Activated T-cell treated with anti-CD3 and anti-CD28 coated beads, Interleukin-2, amount 50 U/mL, for 24 hours (primary cell): ENCODE measurements at places on chromosomes 1 and 21.

DNA sequence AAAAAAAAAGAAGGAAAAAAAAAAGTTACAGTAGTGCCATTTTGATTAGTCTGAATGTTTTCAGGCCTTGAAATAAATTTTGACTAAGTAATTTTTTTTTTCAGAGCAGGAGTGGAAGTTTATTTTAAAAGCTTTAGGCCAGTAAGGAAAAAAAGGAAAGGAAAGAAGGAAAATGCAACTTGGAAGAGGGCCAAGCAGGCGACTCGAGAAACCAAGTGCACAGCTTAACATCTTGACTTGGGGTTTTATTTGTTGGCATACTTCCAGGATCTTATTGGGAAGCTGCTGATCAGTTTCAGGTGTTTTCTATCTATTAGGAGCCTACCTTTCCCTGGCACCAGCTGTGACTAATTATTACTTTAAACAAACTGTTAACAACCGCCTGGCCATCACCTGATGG is 41.7 kb downstream of the ATF3 start:
- no peak overlapping the region for H3K4me3 ChIP-seq
- peaks cover 7% of the 10 kb centered on the region for H3K27me3 ChIP-seq
- H3K27ac ChIP-seq: no peak overlapping the region
- no peak for DNase-seq
- no peaks in the 10 kb centered on the region for H3K4me1 ChIP-seq
- H3K36me3 ChIP-seq: no peaks in the 10 kb centered on the region

GRCh38 chr1:197807216-197807615 is 31.9 kb upstream of the DENND1B start:
- H3K36me3 ChIP-seq: no peaks in the 10 kb centered on the region
- no peak overlapping the region for H3K27ac ChIP-seq
- no peaks in the 10 kb centered on the region for H3K27me3 ChIP-seq
- peaks cover 5% of the 10 kb centered on the region for H3K4me1 ChIP-seq
- DNase-seq: no peak
- H3K4me3 ChIP-seq: no peak overlapping the region

DNA sequence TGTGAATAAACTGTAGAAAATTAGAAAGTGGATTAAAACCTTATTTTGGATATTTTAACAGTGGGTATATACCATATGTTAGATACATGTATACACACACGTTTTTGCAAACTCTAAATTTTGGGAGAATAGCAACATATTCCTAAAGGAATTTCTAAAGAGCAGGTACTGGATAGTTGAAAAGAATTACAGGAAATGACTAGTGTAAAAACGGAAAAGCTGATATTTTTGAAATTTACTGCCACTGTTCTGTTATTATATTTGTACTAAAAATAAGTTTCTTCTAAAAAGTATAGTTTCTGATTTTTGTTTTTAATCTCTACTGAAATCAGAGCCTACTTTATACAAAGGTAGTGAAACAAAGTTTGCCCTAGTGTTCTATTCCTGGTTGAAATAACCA is 114.1 kb downstream of the HS2ST1 start:
- peaks cover 11% of the 10 kb centered on the region for H3K4me1 ChIP-seq
- no peak for DNase-seq
- no peaks in the 10 kb centered on the region for H3K27me3 ChIP-seq
- H3K36me3 ChIP-seq: no peaks in the 10 kb centered on the region
- no peak overlapping the region for H3K27ac ChIP-seq
- no peak overlapping the region for H3K4me3 ChIP-seq

DNA sequence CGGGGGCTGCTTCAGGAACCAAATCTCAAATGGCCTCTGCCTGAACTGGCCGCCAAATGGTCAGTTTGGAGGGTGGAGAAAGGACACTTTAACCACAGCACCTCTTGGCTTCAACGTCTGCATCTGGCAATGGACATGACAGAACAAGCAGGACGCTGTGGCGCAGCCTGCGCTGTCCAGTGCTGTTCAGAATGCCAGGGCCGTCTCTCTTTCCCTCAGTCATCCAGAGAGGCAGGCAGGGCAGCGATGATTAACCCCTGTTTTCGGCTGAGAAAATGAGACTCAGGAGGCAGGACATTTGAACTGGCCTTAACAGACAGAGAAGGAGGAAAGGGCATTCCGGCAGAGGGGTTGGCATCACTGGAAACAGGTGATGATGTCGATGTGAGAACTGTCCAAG is 48.6 kb downstream of the GLIS1 start:
- no peak overlapping the region for H3K27ac ChIP-seq
- no peak overlapping the region for H3K4me3 ChIP-seq
- no peak for DNase-seq
- no peaks in the 10 kb centered on the region for H3K4me1 ChIP-seq
- no peaks in the 10 kb centered on the region for H3K36me3 ChIP-seq

GRCh38 chr1:206672844-206673758 is 11.6 kb upstream of the MAPKAPK2 start:
- no peaks in the 10 kb centered on the region for H3K36me3 ChIP-seq
- peaks cover 6% of the 10 kb centered on the region for H3K4me1 ChIP-seq
- no peak overlapping the region for H3K4me3 ChIP-seq
- no peak overlapping the region for H3K27ac ChIP-seq
- peak; percentile 2 for DNase-seq
- H3K27me3 ChIP-seq: no peaks in the 10 kb centered on the region

DNA sequence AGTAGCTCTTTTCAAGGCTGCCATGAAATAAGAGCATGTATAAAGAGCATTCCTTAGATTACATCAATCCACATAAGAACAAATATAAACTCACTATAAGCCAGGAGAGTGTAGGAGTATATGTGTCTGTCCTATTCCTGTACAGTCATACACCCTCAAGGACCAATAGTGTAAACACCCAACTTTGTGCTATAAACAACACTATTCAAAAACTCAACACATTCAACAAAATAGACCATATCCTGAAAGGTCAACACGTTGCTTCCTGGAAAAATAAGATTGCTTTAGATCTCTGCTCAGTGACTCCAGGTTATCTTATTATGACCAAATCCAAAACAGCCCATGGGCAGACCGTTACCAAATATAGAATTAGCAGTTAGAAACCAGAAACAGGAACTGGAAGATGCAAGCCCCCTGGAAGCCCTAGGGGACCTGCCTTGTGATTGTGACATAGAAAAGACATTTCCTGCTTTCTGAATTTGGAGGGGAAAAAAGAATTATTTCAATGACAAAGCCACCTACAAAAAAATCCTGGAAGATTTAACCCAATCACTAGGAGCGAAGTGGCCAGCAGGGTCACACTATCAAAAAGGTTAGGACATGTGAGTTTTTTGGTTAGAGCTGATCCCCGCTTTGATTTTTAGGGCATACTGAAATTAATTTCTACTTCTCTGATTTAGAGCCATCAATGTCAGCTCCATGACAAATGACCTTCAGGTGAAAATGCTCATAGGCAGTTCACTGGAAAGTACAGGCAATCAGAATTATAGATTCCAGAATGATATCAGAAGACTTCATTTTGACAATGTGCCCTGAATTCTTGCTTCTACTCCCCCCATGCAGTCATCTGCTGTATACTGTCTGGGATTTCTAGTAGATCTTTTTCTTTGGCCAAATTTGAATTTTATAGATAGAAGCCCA is 59.9 kb downstream of the LRRC8C start:
- H3K4me1 ChIP-seq: peaks cover 90% of the 10 kb centered on the region
- peak overlapping the region; percentile 76 for H3K27ac ChIP-seq
- H3K27me3 ChIP-seq: no peaks in the 10 kb centered on the region
- H3K36me3 ChIP-seq: peaks cover 97% of the 10 kb centered on the region

GRCh38 chr1:30704765-30705509 is 18.4 kb downstream of the MATN1 start:
- peaks cover 10% of the 10 kb centered on the region for H3K27me3 ChIP-seq
- no peaks in the 10 kb centered on the region for H3K36me3 ChIP-seq
- H3K4me1 ChIP-seq: peaks cover 2% of the 10 kb centered on the region

- peaks cover 21% of the 10 kb centered on the region for H3K27me3 ChIP-seq
- H3K27ac ChIP-seq: no peak overlapping the region
- no peaks in the 10 kb centered on the region for H3K4me1 ChIP-seq
Observed at GRCh38 chr1:17689011-17689410, 66.1 kb upstream of the ACTL8 start.

DNA sequence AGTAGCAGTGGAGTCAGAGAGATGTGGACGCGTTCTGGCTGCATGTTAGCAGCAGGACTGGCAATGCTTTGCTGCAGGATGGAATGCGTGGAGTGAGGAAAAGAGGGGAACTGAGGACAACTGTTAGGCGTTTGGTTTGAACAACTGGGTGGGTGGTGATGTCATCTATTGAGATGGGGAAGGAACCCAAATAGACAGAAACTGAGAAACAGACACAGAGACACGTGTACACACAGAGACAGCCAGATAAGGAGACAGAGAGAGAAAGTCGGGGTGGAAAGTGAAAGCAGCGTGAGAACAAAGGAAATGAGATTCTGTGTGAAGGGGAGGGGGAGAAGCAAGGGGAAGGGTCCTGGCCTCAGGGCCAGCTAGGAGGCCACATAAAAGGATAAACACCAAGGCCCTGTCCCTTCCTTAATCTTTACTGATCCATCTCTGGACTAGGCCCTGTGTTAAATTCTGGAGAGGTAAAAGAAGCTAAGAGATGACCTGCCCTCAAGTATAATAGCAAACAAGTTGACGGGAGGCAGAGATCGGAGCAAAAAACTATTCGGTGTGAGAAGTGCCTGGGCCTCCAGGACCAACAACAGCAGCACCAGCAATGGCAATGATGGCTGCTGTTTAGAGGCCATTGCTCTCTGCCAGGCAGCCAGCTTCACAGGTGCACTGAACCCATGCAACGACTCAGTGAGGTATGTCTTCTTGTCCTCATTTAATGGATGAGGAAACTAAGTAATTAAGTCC is 31.6 kb downstream of the VWA5B1 start:
- peaks cover 42% of the 10 kb centered on the region for H3K27me3 ChIP-seq
- peak overlapping the region; percentile 32 for H3K4me3 ChIP-seq
- H3K36me3 ChIP-seq: no peaks in the 10 kb centered on the region
- DNase-seq: peak; percentile 39
- H3K4me1 ChIP-seq: peaks cover 35% of the 10 kb centered on the region

GRCh38 chr1:61424382-61424781 is 300.6 kb downstream of the TM2D1 start:
- H3K4me1 ChIP-seq: no peaks in the 10 kb centered on the region
- no peak overlapping the region for H3K4me3 ChIP-seq
- no peaks in the 10 kb centered on the region for H3K36me3 ChIP-seq
- H3K27ac ChIP-seq: no peak overlapping the region
- no peak for DNase-seq
- no peaks in the 10 kb centered on the region for H3K27me3 ChIP-seq

- H3K27ac ChIP-seq: no peak overlapping the region
- peaks cover 8% of the 10 kb centered on the region for H3K27me3 ChIP-seq
- no peaks in the 10 kb centered on the region for H3K36me3 ChIP-seq
Observed at GRCh38 chr1:178723546-178723945, 1.5 kb upstream of the RALGPS2 start.

DNA sequence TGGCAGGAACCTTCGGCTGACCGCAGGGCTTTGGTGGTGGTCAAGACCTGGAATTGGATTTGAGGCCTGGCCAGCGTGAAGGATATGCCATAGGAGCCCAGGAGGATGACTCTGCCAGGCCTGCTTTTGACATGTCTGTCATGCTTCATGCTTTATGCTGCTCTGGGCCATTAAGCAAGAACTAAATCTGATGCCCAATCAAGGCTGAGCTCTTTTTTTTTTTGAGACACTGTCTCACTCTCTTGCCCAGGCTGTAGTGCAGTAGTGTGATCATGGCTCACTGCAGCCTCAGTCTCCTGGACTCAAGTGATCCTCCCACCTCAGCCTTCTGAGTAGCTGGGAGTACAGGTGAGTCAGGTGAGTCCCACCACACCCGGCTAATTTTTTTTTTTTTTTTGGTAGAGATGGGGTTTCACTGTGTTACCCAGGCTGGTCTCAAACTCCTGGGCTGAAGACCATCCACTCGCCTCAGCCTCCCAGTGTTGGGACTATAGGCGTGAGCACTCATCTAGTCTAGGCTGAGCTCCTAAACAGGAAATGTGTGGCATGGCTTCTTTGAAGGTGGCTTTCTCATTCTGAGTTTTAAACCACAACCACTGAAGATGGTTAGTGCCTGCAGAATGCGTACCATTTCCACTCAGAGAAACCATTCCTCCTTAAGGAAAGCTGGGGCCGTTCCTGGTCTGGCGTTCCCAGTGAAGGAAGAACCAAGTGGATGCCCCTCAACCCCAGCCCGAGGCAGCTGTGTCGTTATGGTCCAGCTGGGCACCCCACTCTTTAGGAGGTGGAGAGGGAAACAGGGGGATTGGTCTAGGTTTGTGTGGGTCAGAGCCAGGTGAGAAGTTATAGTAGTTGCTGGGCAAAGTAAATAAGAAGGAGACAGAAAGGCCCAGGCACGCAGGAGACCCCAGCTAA is 34.2 kb upstream of the ATP5PO start:
- DNase-seq: peak; percentile 70
- peak overlapping the region; percentile 99 for H3K27ac ChIP-seq
- H3K36me3 ChIP-seq: peaks cover 37% of the 10 kb centered on the region
- H3K4me1 ChIP-seq: peaks cover 88% of the 10 kb centered on the region
- H3K4me3 ChIP-seq: peak overlapping the region; percentile 63

- no peak overlapping the region for H3K27ac ChIP-seq
- no peaks in the 10 kb centered on the region for H3K4me1 ChIP-seq
- peaks cover 24% of the 10 kb centered on the region for H3K27me3 ChIP-seq
- no peaks in the 10 kb centered on the region for H3K36me3 ChIP-seq
- no peak overlapping the region for H3K4me3 ChIP-seq
Observed at GRCh38 chr1:108540977-108541376, 18.9 kb upstream of the EEIG2 start.

DNA sequence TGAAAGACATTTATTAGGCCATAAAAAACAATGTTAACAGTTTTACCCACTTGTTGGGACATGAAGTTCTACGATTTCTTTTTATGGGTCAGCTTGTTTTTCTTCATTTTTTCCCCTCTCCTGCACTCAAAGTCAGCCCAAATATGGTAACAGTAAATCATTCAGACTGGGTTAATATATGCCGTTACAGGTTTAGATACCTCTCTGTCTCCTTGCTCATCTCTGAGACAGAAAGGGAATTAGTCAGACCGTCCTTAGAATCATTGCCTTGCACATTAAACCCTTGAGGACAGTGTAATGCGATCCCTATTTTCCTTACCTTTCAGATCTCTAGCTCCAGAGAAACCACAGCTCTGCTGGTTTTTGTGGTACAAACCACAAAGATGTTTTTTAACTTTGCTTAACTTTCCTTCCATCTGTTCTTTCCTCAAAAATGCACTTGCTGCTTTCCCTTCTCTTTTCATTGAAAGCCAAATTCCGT is 613.3 kb downstream of the PLPP3 start:
- no peak for DNase-seq
- no peaks in the 10 kb centered on the region for H3K4me1 ChIP-seq
- H3K27ac ChIP-seq: no peak overlapping the region
- H3K36me3 ChIP-seq: no peaks in the 10 kb centered on the region
- no peak overlapping the region for H3K4me3 ChIP-seq
- H3K27me3 ChIP-seq: peaks cover 6% of the 10 kb centered on the region

- peaks cover 27% of the 10 kb centered on the region for H3K4me1 ChIP-seq
- H3K36me3 ChIP-seq: no peaks in the 10 kb centered on the region
- no peak overlapping the region for H3K4me3 ChIP-seq
- peak overlapping the region; percentile 63 for H3K27ac ChIP-seq
- no peak for DNase-seq
Observed at GRCh38 chr1:99751877-99752504, 14.4 kb downstream of the FRRS1 start.
